NCI-H1048 (cell line): ENCODE measurements at places on chromosomes 16 and 17.

- DNase-seq = no peak
Observed at GRCh38 chr16:84712138-84712671, 12.4 kb downstream of the USP10 start.

GRCh38 chr16:85306071-85306792, 194.0 kb upstream of the CIBAR2 start:
- no peak for DNase-seq

- DNase-seq = no peak
Observed at GRCh38 chr17:15298176-15298575, 33.0 kb upstream of the PMP22 start.

DNA sequence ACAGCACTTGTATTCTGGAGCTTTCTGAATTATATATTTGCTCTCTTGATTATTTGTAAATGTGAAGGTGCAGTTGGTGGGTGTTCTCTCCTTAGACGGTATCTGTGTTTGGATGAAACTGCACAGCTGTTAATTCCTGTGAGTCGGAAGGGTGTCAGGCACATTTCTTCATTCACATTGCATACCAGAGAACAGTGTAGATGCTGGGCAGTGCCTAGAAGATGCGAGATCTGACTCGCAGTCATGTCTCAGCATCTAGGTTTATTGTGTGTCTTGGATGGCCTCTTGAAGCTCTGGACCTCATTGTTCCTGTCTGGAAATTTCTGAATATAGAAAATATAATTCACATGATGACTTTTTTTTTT, 61.2 kb downstream of the CLEC16A start:
- DNase-seq = no peak

DNA sequence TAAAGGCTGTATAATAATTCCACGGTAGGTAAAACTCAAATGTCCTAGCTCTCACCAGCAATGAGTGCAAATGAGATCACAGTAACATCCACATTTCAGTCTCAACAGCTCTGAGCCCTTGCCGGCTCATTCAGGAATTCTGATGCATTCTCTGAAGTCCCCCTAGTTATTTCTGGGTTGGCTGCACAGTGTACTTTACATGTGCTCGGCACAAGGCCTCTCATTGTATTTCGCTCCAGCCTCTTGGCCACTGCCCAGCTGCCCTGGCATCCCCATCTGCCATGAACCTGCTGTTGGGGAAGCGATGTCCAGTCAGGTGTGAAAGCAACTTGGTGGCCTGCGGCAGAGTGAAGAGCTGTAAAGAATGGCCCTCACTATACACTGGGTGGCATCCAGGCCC, 14.3 kb downstream of the PRCD start:
- DNase-seq = no peak

- no peak for DNase-seq
Observed at GRCh38 chr17:34090593-34090992, 164.5 kb upstream of the CCL2 start.

GRCh38 chr16:1072526-1073261, at the start of gene SSTR5:
SSTR5 (plus strand) TSS chr16:1072747; CDS start chr16:1078869, 6,122 bp downstream.
- DNase-seq = no peak

DNA sequence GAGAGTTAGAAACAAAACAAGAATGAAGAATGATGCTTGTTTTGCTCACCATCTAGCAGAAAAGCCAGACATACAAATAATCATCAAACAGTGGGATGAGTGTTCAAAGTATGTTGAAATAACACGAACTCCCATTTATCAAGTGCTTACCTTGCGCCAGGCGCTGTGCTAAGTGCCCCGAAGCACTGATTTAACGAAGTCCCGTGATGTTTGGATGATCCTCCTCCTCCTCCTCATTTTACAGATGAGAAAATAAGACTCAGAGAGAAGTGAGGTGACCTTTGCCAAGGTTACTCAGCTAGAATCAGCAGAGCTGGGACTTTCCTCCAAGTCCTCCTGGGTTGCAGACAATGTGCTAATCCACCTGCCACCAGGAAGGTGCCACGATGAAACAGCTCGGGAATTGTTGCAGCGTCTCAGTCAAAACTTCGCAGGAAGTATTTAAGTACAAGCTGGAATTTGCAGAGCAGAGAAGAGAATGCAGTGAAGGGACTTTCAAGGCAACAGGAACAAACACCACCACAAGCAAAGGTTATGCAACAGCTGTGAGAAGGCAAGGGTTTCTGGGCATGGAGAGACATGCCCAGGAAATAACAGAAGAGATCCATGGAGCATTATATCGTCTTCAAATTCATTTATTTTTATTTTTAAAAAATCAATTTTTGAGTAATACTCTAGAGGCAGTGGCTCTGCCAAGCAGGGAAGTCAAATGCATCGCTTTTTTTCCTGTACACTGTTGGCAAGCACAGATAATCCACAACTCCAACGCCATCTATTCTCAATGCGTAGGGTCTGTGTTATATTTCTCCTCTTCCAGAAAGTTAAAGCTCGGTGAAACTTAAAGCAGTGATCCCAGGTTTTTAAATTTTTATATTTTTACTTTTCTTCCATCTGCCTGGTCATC, 11.1 kb downstream of the PRCD start:
- DNase-seq = no peak

GRCh38 chr17:10474536-10474935, 5.2 kb upstream of the MYH4 start:
- DNase-seq = no peak

GRCh38 chr16:81189100-81189664, 49.3 kb upstream of the BCO1 start:
- no peak for DNase-seq

- DNase-seq = no peak
Observed at GRCh38 chr17:38453951-38454421, 25.7 kb downstream of the ARHGAP23 start.

DNA sequence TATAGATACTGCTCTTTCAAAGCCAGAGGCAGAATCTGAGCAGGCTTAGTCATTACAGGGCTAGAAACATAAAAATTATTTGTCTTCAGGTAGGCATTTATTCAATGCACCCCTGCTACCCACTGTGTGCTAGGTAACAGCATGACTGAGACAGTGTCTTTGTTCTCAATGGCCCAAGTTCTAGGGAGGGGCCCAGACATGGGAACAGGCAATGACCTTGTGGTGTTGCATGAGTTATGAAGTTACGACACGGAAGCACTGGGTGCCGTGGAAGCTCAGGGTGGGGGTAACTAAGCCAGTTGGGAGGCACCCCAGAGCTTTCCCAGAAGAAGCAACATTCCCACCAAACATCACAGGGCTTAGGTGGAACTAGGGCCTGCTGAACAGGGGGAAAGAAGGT, 87.0 kb downstream of the CPPED1 start:
- DNase-seq = no peak

DNA sequence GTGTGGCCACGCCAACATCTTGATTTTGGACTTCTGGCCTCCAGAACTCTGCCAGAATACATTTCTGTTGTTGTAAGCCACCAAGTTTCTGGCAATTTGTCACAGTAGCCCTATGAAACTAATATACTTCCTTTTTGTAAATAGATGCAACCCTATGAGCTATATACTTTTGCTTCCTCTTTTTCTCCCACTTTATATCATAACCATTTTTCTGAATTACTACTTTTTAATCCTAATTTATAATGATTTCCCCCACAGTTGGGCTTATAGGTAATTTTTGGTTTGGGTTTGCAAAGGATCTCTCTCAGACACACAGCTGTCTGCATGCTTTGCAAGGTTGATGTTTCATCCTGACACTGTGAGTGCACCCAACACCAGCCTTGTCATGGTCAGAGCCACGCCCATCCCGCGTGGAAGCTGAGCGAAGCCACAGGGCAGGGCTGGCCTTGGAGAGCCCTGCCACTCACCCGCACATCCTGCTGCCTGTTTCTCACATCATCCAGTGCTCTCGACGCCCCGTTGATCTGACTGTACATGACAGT, 5.8 kb downstream of the TRIM25 start:
- DNase-seq = no peak

GRCh38 chr16:81717662-81718189, 61.4 kb upstream of the PLCG2 start:
- no peak for DNase-seq

DNA sequence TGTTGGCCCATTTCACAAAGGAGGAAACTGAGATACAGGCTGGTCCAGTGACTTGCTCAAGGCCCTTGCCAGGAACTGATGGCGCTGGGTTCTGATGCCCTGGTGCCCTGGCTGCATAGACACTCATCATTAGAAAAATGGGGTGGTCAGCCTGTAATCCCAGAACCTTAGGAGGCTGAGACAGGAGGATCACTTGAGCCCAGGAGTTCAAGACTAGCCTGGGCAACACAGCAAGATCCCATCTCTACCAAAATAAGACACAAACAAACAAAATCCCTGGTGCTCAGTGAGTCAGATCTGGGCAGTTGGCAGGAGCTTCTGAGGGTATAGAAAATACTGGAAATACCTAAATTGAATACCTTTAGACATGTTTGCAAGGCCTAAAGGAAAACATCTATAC, 41.1 kb upstream of the KIFC3 start:
- DNase-seq = no peak

DNA sequence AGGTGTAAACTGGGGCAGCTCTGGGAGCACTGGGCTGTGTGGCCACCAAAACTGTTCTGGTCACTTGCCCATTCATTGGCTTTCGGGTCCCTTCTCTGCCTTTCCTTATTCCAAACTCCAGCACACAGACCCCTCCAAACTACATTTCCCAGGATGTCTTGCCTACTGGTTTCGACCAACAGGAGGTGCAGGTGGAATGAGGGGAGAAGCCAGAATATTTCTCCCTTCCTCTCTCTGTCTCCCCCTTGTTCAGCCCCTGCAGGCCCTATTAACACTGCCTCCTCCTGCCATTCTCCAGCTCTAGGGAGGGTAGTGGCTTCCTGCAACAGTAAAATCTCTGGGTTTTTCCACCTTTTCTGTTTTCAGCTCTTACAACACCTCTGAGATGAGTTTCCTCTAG, 13.2 kb upstream of the NAGPA start:
- no peak for DNase-seq

DNA sequence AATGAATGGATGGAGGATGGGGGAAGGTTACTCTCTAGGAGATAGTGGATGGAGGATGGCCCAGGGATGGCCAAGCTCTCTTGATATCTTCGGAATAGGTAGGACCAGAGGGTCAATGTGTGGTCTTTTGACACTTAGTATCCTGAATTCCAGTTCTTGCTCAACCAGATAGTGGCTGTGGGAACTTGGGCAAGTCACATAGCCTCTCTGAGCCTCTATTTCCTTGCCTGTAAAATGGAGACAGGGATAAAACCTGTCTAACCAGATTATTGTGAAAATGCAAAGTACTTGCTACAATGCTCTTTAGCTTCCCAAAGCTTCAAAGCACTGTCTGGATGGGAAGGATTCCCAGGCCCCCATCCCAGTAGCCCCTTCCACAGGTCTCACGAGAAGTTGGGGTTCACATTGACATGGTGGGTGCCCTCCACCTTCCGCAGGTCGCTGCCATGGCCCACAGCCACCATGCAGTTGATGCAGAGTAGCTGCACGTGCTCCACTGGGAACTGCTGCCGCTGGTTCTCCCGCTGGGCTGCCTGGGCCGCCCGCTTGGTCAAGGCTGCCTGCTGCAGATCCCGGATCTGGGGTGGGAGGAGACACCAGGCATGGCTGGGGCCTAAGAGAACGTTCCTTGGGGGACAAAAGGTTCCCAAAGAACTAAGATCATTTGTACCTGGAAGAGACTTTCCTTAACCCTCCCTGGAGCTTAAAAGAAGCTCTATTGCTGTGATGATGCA, 5.1 kb upstream of the ZNF385C start:
- no peak for DNase-seq

GRCh38 chr17:8749616-8750015, 5.0 kb upstream of the CCDC42 start:
- no peak for DNase-seq

DNA sequence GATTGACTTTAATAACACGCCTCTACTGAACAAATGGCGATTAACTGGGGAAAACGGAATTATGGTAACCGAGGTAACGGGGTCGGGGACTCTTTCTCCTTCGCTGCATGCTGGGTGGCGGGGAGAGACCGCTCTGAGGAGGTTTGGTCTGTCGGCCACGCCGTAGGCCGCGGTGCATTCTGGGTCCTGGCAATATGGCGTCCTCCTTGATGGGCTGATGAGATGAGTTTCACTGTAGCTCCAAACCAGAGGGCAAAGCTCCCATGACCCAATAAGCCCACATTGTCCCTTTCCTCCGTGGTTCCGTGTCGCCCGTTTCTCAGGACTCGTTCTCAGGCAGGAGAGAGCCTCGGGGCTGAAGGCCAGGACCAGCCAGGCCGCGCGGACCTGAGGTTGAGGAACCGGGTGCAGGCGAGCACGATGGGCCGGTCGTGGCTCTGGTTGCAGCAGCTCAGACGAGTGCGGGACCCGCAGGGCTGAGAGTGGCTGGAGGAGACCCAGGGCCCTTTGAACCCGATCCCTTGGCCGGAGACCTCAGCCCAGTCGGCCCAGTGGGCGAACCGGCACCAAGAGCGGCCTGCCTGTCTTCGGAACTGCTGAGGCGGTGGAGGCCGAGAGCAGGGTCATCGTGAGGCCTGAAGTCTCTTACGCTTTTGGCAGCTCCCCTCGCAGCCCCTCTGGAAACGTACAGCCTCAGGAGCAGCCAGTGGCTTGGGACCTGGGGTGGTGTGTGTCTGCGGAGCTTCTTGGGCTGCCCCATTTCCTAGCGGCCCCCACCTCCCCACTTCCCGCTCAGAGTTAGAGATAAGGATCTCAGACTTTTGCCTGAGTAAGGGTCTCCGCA, at the start of gene RPTOR:
TSS of gene RPTOR (plus strand) at position 184 of the 844 bp plus-strand sequence. CDS start 792 bp downstream, outside the sequence.
- DNase-seq = peak; percentile 72

DNA sequence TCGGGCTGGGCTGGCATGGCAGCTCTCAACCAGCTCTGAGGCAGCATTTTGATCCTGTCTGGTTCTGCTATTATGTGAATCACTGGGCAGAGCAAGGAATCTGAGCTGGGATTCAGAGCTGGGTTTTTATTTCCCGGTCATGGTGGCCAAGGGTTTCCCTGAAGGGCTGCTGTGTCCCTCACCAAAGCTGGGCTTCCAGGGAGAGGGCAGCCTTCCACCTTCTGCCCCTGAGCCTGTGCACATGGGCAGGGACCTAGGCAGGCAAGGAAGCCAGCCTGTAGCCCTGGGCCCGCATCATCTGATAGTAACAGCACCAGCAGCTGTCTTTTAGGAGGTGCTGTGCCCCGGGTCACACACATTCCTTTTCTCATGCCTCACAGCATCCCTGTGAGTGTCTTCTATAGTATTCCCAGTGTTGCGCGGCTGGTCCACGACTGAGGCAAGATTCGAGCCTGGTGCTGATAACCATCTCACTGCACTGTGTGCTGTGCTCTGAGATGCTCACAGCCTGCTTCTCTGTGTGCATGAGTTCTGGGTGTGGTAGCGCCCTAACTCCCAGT, 85.3 kb upstream of the PLCG2 start:
- DNase-seq = no peak

- no peak for DNase-seq
Observed at GRCh38 chr16:11182411-11182810, 73.6 kb downstream of the SOCS1 start.
